ENCODE measurements at places on chromosomes 6 and 20.
A peak's percentile ranks its signal among the peaks of the same experiment; 100 is the strongest.

GRCh38 chr20:3727401-3728021 lies 5.0 kb upstream of the HSPA12B start:
- DNase-seq = peak; percentile 23

GRCh38 chr20:32483351-32484224 lies 101.5 kb downstream of the NOL4L start:
- DNase-seq = peak; percentile 71

- no peak for DNase-seq
These were observed 18.8 kb downstream of the ARHGAP40 start for GRCh38 chr20:38620441-38620840.

- no peak for DNase-seq
These were observed 94.8 kb downstream of the UBE3D start for GRCh38 chr6:82970839-82971238.

GRCh38 chr6:20483887-20484497 lies 50.3 kb upstream of the CDKAL1 start:
- DNase-seq = no peak

DNA sequence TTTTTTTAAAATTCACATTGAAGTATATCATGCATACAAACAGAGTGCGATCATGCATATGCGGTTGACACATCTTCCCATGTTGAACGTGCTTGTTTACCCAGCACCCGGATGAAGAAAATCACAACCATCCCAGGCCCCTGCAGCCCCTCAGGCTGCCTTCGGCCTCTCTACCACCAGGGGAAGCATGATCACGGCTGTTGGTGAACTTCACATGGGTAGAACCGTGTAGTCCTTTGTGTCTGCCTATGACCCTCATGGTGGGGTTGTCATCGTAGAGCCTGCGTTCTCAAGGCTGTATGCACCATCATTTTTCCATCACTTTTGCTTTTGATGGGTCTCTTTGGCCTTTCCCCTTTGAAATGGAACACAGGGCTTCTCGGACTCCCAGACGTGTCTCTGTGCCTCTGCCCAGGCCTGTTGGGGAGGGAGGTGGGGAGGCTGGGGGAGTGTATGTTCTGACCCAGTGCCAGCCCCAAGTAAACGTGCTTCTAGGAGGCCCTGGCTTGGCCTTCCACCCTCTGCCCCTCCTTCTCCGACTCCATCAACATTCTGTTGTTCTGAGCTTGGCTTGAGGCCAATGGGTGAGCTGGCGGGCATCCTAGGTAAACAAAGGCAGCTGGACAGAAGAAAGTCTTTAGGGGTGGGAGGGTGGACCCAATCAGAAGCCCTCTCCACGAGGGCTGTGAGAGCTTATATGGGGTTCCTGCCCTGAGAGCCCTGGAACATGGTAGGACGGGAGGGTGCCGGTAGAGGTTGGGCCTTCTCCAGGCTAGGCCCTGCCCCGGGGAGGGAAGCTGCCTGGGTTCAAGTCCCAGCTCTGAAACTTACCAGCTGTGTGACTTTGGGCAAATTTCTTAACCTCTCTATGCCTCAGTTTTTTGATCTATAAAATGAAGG lies 39.7 kb downstream of the TGM2 start:
- DNase-seq = no peak

DNA sequence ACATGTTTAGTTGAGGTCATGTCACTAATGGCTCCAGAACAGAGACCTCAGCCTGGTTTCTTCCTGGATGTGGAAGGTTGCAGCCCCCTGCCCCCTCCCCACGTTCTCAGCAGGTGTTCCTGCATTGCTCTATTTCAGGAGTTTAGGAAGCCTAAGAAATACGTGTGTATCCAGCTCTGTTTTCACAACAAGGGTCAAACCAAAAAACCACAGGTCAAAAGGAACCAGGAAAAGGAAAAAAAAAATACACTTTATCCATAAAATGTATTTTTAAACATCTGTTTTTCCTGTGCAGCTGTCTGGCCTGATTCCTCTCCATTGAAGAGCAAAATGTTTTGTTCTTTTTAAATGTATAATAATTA lies 107.9 kb upstream of the PLEKHG1 start:
- DNase-seq = no peak

DNA sequence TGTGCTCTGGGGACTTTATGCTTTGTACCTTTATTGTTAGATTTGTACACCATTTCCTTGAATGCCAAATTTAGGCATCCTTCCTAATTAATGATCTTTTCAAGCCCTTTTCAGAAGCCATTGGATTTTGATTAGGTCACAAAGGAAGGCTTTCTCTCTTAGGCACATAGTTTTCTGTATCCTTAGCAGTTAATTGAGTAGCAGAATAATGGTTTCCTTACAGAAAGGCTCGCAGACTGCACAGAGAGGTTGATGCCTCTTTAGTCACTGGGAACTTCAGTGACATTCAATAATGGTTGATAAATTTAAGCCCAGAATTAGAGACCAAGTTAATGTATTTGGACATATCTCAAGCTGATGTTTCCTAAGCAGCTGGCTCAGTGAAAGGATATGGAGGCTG lies 139.1 kb upstream of the VGLL2 start:
- DNase-seq = no peak

DNA sequence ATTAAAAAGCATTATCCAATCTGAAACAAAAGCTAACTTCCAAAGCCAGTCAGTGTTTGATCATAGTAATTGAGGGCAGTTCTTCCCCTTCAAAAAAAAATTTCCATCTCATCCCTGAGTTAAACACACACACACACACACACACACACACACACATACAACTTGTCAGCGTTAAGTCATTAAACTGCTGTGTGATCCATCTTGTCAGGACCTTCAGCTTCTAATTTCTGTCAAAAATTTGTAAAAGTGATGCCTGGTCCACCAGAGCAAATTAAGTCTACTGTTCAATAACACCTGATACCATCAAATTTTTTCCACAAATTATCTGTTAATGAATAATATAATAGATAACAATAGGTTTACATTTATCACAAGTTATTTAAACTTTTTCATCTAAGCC lies 198.7 kb downstream of the GPX5 start:
- no peak for DNase-seq

DNA sequence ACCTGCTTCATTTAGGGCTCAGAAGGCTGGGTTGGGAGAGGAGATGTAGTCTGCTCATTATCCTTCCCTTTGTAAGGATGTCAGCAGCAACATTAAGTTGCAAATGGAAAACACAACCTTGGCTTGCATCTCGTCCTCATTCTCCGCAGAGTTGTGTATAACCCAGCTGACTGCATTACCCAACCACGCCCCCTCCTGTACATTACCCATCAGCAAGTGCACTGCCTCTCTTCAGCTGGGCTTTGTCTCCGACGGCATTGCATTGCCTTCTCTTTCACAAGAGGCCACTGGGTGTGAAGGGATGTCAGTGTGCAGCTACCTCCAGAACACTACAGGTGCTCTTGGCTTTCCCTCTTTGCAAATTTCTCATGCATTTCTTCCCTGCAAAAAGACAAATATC lies 128.7 kb upstream of the TSHZ2 start:
- DNase-seq = no peak

GRCh38 chr6:118645395-118645794 lies 6.0 kb downstream of the CEP85L start:
- no peak for DNase-seq

DNA sequence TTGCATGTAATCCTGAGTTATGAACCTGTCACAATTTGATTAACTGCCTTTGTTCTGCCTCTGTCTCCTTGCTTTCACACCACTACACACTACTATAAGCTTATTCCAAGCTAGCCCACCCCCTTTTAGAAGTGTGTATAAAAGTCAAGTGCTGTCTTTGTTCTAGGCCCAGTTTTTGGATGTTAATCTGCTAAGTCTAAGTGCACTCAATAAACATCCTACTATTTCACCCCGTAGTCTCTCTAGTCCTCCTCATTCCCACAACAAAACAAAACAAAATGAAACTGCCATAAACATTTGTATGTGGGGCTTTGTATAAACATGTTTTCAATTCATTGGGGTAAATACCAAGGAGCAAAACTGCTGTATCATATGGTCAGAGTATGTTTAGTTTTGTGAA lies 16.1 kb upstream of the SPACA1 start:
- no peak for DNase-seq

GRCh38 chr6:107533415-107534059 lies 43.6 kb downstream of the SOBP start:
- no peak for DNase-seq
